ENCODE measurements at places on chromosomes 6 and 20.
A peak's percentile ranks its signal among the peaks of the same experiment; 100 is the strongest.

- no peak for DNase-seq
Observed at GRCh38 chr6:155534678-155535077, 79.0 kb upstream of the NOX3 start.

DNA sequence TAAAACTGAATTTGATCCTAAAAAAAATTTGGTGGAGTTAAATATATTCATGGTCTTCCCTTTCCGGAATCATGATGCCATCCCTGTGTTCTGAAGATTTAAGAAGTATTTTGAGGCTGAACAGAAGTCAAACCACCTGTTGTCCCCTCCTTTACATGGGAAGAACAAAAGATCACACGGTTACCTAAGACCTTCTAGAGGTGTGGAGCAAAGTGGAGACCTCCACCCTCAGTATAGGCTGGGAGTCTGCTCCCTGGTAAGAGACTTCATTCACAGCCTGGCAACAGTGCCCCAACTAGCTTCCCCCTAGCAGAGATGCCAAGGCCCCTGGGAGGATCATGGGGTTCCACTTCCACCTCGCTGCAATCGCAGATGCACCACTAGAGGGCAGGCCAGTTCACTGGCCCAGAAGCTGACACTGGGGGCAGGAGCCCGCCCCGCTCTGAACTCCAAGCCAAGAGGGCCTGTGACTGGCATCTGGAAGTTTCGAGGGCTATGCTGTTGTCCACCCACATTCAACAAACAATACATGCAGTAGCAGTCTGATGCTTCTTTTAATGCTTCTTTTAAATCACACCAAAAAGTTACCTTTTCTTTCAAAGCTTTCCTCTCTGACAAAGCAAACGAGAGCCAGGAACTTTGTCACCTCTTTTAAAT is 19.5 kb upstream of the UBE2J1 start:
- DNase-seq = peak; percentile 44

- DNase-seq = no peak
Observed at GRCh38 chr6:139853302-139853992, 479.0 kb upstream of the CITED2 start.

DNA sequence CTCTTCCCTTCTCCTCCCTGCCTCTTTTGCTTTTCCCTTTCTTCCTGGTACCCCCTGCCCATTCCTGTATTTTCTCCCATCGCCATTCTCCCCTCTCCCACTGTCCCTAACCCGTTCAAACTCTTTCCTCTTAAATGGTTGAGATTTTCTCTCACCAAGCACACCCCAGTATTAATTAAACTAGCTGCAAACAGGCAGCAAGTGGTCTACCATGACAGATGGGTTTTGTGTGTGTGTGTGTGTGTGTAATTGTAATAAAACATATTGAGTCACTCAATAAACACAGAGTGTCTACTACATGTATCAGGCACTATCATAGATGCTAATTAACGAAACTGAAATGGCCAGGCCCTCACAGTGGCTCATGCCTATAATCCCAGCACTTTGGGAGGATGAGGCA is 6.7 kb downstream of the RAET1E start:
- DNase-seq = no peak

DNA sequence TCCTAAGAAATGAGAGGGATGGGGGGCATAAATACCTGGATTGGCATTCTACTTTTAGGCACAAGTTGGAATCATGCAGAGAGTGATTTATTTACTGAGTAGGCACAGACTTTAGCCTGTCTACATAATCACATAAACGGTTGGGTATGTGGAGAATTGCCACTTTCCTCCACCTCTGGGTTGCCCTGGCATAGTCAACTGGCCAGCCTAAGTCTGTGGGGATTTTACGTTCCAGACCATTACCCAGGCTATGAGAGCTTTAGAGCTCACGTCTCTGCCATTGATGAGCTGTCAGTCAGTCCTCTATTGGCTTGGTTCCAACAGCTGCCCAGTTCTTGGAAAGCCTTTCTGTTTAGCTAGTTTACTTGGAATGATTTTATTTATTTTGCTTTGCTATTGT is 5.0 kb upstream of the BHLHE23 start:
- DNase-seq = no peak

All from left kidney (tissue), 8 donors.